NCI-H2081 (cell line): ENCODE measurements at places on chromosomes 5 and 9.

DNA sequence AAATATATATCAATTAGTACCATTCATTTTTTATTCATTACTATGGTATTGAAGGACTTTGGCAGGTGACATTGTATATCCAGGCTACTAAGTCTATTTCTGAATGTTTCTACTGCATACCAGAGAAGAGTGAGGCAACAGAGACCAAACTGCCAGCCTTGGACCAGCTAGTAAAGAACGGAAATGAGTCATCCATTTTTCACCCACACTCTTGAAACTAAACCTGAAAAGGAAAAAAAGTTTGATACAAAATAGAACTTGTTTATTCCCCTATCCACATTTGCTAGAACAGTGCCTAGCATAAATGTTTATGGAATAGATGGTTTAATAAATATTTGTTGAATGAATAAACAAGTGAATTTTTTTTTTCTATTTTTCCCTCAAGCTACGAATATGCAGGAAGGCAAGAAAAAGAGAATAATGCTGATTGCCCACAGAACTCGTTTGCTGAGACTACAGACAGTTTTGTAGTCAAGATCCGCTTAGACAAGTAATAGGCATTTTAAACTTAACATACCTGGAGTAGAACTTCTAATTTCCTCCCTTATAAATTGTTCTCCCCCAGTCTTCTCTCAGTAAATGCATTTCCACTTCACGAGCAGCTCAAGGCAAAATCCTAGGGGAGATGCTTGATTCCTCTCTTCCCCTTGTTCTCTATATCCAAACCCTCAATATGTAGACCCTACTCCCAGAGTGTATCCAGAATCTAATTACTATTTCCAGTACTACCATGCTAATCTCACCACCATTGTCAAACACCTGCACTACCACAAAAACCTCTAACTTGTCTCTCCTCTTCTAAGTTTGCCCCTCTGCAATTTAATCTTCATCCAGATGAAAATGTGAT, 146.2 kb upstream of the RASA1 start:
- no peak for DNase-seq

DNA sequence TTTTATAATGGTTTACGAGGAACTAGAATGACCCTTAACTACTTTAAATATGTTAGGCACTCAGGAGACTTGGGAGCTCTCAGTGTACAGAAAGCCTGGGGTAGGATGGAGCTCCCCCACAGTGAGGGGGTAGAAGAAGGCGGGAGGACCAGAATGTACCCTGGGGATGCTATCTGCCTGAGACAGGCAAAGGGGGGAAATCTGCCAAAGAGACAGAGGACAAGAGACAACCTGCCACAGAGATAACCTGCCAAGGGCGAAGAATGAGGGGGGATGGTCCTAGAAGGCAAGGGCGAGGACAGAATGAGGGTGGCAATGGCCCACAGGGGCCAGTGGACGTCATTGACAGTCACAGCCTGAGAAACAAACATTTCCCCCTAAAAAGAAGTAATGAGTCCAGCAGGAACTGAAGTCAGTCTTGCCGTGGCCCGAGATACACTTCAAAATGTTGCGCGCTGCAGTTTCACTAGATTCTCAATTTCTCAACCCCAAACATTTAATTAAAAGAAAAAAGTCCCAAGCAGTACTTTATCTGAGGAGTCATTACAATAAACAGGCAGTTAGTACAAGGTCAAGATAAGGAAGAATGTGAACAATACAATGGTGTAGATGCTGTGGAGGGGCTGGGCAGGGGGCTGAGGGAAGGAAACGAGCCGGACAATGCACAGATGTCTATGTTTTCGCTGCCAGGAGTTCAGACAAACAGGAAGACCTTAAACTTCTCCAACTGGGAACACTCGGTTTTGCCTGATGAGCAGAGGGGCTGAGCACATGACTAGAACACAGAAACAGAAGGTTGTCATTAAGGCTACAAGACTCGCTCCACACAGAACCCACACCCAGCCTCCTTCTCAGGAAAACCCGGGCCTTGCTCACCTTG, 125.0 kb downstream of the LHFPL2 start:
- DNase-seq = no peak

- no peak for DNase-seq
Observed at GRCh38 chr9:73230251-73230650, 78.6 kb downstream of the ANXA1 start.

GRCh38 chr5:39640552-39640951, 215.8 kb upstream of the DAB2 start:
- DNase-seq = no peak

DNA sequence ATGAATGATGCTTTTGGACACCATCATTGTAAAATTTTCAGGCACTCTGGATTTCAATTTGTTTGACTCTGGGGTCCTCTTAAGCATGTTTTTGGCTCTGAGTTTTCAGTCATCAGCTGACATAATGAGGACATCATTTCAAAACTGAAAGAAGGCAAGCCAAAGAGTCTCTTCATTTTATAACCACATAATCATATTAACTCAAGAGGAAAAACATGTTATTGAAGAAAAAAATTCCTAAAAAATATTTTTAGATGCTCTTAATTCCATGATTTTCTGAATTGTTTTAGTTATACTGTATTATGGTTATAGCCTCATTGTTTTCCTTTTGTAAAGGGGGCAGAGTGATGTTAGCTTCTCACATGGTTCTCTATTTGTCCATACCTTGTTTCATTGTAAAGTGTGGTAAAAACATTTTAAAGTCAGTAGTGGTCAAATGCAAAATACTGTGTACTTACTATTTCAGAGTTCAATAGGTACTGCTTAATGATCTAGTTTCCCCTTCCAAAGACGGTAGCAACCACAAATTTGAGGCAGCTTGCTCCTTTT, 472.1 kb downstream of the DMRT2 start:
- no peak for DNase-seq

GRCh38 chr9:111232997-111233790, 96.8 kb downstream of the OR2K2 start:
- no peak for DNase-seq

DNA sequence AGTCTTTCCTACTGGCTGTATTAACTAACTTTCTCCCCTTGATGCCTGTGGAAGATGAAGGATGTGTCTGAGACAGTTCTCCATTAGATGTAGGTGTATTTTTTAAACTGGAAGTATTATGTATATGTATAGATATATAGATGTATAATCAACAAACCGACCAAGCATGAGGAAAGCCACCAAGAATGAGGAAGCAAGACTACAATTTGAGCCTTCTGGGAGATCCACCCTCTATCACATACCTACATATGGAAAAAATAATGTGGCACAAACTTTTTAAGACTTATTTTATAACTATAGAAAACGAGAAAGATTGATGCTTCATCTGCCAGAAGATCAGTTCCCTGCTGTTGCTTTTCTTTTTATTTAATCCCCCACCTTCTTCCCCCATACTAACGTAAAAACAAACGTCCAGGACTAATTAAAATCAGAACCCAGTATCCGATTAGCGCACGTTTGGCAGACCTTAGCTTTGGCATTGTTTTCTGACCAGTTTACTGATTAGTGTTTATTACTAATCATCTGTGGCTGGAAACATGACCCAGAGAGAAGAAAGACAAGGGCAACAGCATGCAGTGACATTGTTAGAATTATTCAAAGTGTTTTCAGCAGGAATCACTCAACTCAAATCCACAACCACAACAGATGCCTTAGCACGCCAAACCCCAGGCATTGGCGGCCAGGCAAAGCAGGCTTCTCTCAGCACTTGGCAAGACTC, 490.2 kb downstream of the EBF1 start:
- no peak for DNase-seq

DNA sequence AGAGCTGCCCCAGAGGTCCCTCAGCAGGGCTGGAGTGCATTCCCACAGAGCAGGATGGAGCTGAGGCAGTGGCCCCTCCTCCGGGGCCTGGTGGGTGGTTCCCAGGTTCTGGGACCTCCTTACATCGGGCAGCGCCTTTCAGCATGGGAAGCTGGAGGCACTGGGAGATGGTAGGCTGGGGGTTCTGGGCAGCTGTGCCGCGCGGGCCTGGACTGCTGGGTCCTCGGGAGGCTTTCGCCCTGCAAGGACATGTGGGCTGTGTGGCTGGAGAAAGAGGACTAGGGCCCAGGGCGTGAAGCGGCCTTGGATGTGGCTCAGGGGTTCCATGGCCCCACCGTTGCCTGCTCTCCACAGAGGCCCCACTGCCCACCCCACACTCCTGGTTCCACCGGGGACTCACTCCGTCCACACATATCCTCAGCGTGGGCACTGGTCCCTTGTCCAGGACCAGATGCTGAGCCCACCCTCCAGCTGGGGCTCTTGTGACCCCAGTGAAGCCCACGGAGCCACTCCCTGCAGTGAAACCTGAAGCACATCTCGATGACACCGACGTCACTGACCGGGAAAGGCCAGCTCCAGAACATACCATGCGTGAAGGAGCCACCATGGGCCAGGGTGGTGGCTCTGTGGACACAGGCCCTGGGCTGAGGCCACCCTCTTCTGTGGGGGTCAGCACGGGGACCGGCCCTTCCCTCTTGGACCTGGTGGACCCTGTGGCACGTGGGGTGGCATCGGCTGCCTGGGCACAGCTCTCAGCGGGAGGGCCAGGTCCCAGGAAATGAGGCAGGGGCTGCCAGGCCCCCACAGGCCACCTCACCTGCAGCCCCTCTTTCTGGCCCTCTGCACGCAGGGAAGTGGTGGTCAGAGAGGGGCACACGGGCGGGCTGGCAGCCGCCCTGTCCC, 31.5 kb upstream of the NKD2 start:
- no peak for DNase-seq

GRCh38 chr9:93911136-93911745, 43.9 kb downstream of the BARX1 start:
- DNase-seq = no peak

DNA sequence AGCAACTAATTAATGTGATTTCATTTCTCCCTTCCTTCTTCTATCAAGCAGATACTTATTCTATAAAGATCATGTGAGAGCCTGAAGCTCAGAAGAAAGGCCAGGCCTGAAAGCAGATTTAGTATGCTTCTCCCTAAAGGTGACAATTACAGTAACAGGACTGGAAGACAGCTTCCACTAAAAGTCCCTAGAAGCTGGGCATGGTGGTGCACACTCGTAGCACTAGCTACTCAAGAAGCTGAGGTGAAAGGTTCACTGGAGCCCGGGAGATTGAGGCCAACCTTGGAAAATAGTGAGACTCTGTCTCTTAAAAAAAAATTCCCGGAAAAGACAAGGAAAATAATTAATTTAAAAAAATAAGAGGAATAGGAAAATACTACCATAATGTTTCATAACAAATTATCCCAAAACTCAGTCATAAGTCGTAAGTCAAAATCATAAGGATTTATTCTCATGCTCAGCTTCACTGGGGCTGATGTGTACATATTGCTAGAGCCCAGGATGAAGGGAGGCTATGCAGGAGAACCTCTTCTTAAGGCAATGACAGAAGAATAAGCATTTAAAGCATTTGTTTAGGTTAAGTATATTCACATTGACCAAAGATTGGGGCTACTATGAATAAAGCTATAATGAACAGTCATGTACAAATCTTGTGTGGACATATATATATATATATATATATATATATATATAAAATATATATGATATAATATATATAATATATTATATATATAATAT, 210.8 kb upstream of the SMARCA2 start:
- DNase-seq = no peak

DNA sequence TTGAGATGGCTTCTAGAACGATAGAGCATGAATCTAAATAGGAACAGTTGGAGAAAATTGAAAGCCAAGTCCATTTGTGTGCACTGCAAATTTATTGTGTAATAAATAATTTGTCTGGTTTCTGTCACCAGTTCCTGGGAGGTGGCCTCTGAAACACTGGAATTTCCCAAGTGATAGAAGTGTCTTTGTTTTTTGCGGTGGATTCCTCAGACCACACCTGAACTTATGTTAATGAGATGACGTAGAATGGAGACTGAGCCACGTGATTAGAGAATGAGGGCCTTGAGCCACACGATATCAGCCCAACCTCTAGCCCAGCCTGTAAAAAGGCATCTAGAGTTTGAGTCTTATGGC, 105.1 kb downstream of the MSX2 start:
- DNase-seq = no peak

DNA sequence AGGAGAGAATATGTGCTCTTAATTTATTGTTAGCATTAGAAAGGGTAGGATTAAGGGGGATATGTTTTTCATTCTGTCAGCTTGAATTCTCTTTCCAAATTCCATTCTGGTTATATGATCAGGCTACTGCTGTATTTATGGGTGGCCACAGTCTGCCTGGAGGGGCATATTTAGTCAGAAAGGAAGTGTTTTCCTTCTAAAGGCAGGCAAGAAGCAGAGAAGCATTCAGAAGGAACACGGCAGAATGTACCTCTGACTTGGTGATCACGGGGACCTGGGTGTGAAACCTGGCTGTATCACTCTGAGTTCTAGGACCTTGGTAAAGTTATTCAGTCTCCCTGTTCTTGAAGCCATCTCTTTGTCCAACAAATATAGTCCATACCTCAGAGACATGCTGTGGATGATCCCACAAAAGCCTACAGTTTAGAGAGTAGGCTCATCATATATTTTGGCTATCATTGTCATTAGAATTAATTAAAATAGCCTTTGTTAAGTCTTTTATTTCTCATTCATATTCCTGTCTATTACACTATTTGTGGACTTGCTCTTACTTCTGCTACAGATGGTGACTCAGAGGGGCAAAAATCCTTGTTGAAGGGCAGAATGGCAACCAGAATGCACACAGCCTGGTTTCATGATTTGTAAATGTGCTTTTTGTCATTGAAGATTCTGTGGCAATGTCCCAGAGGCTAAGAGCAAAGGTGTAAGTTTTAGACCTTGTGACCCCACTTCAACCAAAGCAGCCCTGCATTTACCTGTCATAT, 2.7 kb downstream of the TNC start:
- no peak for DNase-seq

- no peak for DNase-seq
Observed at GRCh38 chr9:31500422-31500821, 884.0 kb upstream of the ACO1 start.

GRCh38 chr5:150035139-150035895, 34.8 kb downstream of the HMGXB3 start:
- DNase-seq = no peak

GRCh38 chr9:95018099-95018936, 291.8 kb downstream of the AOPEP start:
- DNase-seq = no peak

- DNase-seq = no peak
Observed at GRCh38 chr9:33435821-33436277, 11.5 kb downstream of the AQP3 start.

GRCh38 chr9:132742821-132743311, 72.6 kb downstream of the GTF3C4 start:
- DNase-seq = no peak

DNA sequence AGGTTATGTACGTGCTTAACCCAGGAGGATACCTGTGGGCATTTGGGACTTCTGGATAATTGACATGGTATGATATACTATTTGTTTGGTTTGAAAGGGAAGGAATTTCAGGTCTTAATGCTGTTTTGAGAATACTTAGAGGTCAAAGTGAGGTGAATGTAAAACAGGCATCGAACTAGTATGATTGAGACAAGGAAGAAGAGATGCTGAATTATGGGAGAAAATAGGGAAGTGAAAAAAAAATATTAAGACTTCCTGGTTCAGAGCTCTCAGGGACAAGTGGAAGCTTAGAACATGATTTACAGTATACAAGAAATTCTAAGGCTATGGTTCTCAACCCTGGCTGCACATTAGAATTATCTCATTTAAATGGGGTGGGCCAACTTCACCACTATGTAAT, 115.3 kb downstream of the CD180 start:
- DNase-seq = no peak
